ENCODE measurements at places on chromosomes 1 and 21.

DNA sequence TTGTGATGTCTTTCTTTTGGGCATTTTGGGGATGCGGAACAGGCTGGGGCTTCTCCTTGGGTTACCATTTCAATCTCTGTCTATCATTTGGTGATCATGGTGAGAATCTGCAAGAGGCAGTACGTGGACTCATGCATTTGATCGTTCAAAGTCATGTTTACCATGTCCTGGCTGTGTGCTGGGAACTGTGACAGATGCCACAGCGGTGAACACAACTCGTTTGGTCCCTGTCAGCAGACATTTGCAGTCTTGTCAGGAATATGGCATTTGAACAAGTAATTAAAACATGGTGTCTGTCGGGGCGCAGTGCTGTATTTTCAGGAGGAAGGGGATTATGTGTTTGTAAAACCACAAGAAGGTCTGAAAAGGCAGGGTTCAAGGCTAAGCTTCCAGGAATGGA lies 103.3 kb upstream of the IGSF21 start:
- no peak for DNase-seq

GRCh38 chr1:20491866-20492265 lies 5.9 kb upstream of the CAMK2N1 start:
- DNase-seq = no peak

GRCh38 chr1:219897914-219898313 lies 30.4 kb downstream of the SLC30A10 start:
- DNase-seq = no peak

GRCh38 chr1:223727541-223727940 lies 15.2 kb downstream of the CAPN2 start:
- DNase-seq = no peak

DNA sequence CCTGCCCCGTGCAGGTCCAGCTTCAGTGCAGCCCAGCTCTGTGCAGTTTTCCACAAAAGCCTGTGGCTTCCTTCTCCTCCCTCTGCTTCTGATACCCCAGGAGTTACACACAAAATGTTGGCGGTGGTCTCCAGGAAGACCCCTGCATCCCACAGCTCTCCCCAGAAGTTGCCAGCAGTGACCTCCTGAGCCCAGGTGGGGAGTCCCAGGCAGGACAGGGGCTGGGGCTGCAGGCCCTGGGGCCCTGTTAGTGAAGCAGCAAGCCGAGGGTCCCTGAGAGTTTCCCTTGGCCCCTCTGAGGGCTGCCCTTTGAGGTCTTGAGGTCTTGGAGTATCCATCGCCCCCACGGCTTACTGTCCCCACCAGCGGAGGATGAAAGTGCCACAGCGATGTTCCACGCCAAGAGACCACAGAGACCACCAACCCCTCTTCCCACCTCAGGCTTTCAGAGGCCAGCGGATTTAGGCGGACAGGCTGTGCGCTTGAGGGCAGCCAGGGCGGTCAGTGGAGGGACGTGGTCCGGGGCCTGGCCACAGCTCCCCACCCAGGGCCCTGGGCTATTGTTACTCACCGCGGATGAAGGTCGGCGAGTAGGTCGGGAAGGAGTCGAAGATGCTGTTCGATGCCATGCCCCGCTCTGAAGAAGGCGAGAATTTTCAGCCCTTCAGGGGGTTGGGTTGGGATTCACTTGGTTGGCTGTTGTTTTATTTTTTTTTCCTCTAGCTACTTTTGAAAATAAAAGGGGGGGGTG lies 34.0 kb upstream of the RUNX3 start:
- no peak for DNase-seq

- no peak for DNase-seq
Measured at GRCh38 chr1:168236836-168237611, 11.2 kb downstream of the SFT2D2 start.

DNA sequence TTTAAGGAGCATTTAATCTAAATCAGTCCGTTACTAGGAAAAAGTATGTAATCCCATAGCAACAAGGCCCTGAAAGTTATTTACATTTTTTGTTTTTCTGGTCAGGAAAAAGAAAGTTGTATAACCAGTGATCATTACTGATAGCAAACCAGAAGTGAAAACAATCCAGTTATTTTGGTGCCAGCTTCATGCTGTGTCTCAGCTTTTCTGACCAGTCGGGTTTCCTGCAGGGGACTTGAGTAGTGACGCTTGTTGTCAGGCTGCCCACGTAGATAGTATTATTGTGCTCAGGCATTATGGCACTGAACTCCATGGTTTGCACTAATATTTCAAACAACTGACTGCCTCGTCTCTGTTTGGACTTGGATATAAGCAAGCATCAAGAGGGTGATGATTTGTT lies 55.2 kb downstream of the SASS6 start:
- DNase-seq = no peak

DNA sequence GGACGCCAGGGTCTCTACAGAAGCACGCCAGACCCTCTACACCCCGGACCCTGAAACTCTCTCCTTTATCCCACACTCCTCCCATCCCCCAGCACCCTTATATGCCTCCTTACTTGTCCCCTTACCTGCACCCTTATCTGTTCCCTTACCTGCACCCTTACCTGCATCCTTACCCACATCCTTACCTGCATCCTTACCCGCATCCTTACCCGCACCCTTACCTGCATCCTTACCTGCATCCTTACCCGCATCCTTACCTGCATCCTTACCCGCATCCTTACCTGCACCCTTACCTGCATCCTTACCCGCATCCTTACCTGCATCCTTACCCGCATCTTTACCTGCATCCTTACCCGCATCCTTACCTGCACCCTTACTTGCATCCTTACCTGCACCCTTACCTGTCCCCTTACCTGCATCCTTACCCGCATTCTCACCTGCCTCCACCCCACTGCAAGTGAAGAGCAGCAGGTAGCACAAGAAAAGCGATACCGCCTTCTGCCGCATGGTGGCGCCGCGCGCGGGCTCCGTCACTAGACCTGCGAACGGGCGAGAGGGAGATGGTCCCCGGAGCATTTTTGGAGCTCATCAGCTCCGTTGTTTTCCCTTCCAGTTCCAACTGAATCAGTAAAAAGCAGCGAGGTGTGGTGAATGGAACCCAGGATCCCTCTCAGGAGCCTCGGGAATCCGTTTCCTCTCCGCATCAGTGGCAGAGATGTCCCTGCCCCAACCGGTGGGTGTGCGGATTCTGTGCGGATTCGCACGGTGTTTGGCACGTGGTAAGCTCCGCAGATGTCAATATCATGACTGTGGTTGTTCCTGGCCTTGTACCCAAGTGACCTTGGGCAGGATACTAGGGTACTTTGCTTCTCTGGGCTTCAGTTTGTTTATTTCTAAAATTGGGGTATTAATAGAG lies 2.9 kb downstream of the IFI6 start:
- DNase-seq = no peak

DNA sequence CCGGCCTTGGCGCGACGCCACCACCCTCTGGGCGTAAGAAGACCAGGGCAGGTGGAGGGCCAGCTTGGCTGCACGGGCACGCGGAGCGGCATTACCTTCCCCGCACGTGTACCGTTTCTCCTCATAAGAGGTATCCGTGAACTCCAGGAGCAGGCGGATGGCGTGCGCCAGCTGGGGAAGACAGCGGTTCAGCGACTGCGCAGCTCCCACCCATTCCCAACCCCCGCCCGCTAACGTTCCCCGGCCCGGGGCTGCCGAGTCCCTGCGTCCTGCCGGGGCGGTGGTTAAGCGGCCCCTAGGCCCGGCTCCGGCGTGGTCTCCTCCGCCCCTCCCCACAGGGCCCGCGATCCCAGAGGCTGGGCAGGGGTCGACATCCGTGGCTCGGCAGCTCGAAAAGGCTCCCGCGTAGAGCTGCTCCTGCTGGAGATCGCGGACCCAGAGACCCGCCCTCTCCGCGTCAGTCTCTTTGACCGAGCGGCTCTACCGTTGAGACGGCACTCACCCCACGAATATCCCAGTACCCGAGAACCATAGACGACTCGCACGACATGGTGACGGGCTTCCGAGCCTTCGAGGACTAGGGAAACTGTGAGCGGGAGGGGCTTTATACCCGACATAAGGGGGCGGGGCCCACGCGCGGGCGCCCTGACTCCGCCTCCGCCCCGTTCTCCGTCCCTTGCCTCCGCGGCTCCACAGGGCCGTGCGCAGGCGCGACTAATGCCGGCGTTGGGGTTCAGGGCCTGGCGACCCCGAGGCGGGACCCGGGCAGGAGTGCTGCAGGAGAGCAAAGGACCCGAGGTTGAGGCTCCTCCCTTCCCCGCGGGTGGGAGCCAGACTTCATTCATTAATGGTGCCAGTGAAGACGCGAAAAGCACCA lies 862 bp downstream of the GSTM3 start:
- DNase-seq = peak; percentile 55

DNA sequence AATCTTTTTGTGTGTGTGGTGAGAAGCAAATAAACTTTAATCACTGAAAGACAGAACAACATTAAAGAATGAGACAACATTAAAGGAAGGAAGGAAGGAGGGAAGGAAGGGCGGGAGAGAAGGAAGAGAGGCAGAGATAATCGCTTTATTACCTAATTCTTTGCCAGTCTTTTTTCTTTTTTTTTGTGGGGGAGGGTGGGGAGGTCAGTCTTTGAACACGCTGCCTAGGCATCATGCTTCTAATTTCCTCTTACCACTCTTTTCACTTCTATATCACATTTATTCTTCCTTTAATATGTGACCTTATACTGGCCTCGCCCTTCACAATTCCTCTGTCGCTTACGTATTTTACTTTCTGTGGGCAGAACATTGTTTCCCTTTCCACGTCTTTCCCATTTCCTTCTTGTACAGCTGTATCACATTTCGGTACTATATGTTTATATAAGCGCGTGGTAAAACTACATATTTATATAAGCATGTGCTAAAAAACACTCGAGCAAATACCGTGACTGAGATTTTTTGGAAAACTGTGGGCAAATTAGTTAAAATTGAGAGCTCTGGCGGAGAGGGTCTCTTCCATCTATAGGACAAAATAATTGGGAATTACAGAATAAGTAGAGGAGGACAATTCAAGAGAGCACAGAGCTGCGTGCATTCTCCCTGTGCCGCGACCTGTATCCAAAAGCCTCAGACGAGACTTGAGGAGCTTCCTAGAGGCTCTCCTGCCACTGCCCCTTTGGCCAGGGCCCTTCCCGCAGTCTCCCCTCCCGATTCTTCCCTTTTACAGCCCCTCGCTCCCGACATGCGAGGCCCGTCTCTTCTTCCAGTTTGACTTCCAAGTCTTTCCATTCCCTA lies 823 bp upstream of the PRKAA2 start:
- no peak for DNase-seq

DNA sequence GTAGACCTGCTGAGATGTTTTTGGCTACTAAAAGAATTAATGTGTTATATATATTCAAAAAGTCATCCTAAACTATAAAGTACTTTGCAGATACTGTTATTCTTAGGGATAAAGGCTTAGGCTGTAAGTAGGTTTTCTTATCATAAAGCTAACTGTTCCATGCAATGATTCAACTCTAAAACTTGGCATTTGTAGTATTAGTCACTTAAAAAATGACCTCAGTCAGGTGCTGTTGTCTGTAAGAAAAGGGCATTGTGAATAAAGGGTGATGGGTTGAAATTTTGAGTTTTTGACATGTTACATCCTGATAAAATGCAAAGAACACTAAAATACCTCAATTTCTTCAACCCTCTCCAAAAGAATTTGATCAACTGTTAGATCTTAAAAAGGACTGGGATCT lies 32.9 kb downstream of the ADCY10 start:
- no peak for DNase-seq

DNA sequence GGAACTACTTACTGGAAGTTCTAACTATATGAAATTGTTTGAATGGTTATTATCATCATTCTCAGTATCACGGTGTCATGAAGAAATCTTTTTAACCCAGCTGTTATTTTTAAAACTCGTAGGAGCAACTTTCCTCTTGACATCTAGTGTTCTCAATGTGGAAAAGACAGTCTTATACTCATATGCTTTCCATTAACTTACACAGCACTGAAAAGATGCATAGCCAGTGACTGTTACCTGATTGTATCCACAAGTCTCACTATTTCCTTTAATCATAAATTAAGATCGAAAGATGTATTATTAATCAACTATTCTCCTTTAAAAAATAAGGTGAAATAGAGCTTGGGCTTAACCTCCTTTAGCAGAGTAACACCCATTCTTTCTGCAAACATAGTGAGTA lies 59.7 kb upstream of the TNFSF4 start:
- DNase-seq = no peak

- DNase-seq = no peak
Measured at GRCh38 chr1:158043232-158043631, 49.8 kb downstream of the KIRREL1 start.

DNA sequence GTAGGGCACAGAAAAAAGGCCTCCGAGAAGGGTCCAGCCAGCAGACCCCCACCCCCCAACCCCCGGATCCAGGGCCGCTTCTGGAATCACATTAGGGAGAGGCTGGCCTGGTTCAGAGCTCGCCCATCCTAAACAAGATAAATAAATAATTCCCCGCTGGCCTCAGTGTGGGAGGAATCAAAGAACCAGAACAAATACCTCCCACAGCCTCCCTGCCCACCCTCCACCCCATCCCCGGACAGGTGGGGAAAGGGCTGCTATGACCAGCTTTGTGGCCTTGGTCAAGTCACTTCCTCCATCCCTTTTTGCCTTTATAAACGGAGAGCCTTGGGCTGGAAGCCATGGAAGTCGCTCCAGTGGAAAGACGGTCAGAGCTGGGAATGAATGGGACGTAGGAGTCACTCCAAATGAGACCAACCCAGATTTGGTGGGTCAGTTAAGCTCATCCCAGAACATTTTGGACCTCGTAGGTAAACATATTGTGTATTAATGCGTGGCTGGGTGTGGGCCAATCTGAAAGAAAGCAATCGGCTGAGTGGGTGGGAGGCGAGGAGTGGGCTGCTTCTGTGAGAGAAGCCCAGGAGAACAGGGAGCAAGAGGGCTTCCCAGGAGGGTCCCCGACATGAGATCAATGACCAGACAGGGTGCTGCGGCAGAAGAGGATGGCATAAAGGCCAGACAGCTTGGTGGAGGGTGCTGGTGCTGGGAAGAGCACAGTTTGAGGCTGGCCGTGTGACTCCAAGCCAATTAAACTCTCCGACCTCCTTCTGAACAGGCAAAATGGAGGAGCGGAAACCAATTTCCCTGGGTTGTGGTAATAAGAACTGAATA lies 63.3 kb downstream of the MEF2D start:
- no peak for DNase-seq

DNA sequence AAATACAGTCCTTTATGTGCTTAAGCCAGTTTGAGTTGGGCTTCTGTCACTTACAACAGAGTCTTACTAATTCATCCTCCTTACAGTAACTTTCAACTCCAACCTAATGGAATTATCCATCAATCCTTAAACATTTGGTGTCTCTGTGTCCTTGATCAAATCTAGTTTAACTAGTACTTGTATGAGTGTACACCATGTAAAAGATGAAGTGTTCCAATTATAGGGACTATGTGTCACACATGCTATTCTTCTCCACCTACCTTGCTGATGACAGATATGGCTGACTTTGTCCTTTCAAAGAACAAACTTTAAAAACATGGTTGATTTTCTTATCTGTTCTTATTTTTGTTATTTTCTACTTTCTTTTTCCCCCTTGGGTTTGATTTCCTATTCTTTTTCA lies 60.4 kb upstream of the NBPF3 start:
- no peak for DNase-seq

GRCh38 chr1:201713086-201713810 lies 115.7 kb upstream of the IPO9 start:
- DNase-seq = peak; percentile 98

DNA sequence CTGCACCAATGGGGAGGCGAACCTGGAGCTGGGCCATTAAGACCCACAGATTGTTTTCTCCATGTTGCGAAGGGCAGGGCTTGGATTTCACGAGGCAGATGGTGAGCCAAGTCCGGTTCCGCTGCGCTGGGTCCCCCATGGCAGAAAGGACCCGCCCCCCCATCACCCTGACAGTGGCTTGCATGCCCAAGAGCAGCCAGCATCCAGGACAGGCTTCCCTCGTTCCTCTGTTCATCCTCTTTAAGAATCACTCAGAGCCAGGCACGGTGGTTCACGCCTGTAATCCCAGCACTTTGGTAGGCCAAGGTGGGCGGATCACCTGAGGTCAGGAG lies 15.8 kb upstream of the NPHP4 start:
- no peak for DNase-seq

All from amniotic stem cell (primary cell).